ENCODE measurements at places on chromosomes 6 and 20.

DNA sequence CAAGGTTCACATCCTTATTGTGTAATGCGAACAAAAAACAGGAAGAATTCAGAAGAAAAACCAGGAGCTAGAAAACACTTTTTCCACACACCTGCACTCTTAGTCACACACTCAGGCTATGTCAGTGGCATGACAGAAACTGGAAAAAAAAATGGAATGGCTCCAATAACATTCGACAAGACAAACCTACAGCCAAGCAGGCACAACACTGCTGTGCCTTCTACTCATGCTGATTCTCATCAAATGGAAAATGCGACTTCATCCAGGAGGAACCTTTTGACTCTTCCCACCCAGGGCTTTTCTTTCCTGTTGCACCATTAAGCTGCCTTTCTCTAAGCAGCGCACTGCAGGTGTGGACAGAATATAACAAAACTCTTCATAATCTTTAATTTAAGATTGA, 163.2 kb upstream of the BTBD3 start:
- DNase-seq = no peak

DNA sequence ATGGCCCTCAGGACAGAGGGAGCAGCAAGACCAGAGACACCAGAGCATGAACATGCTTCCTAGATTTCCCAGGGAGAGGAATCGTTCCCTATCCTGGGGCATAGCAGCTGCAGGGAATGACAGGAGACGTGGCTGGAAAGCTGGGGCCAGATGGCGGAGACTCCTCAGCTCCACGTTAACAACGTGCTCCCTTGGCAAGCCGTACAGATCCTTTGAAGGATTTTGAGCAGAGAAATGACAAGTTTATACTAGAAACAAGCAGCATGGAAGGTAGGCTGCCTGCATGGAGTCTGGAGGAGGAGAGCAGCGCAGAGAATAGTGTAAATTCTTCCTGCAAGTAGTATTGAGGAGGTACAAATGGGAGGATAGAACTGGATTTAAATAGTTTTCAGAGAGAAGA, 11.7 kb downstream of the MYLIP start:
- no peak for DNase-seq

GRCh38 chr6:11136809-11137208, 25.3 kb upstream of the ERVFRD-1 start:
- DNase-seq = no peak

GRCh38 chr6:137763886-137764285, 103.2 kb upstream of the TNFAIP3 start:
- DNase-seq = no peak

DNA sequence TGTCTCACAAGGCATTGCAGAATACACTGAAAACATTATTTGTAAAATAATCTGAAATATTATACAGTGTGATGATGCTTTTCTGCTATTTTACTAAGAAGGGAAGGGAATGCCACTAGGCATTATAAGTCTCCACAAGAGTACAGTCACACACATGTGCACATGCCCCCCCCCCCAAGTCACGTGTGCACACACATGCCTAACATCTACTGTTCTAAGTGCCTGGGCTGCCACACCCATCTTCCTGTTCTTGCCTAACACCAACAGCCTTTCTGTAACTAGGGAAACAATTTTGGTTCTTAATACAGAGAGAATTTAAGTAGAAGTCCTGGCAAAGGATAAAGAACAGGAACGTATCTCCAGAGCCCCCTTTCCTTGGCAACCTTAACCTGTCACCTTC, 58.2 kb upstream of the BCLAF1 start:
- DNase-seq = no peak

DNA sequence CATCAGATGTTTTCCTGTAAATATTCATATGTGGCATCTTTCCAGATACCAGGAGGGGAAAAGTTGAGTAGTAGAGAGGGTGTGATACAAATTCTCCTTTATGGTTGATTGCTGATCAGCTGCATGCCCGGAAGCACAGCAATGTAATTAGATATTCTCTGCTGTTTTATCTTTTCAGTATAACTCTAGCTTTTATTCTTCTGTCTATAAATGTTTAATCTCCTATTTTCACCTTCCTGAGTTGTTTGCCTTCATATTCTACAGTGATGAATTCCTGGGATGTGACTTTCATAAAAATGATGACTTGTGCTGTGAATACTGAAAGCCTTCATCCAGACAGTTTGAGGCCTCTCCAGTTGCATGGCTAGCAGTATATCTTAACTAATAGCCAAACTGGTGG, 53.7 kb downstream of the SH3BGRL2 start:
- no peak for DNase-seq

GRCh38 chr20:22560817-22561216, 23.6 kb downstream of the FOXA2 start:
- DNase-seq = no peak

GRCh38 chr6:3929281-3929798, 80.2 kb downstream of the FAM50B start:
- peak; percentile 44 for DNase-seq

DNA sequence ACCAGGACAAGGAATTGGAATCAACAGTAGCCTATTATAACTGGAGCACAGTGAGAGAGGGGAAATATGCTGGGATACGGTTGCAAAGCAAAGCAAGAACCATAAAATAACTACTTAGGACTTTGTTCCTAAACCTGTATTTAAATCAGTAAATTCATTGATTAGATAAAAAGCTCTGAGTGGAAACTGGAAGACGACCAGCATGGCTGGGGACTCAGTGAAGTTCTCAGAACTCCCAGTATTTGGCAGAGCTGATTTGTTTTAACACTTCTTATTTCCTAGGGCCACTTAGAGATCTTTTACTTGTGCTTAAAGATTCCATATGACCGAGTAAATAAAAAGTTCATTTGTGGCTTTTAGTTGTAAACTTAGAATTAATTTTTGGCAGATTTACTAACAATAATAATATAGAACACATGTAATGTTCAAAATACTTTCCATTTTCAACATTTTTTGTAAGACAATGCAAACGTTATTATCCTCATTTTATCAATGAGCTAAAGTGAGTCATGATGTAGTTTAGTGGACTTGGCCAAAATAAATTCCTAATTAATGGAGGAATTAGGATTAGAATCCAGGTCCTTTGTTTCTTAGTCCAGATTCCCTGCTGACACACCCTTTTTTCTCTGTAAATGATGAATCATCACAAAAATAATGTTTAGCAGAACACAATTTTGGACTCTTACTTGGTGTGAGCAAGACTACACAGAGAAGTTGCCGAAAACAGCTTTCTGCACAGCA, 392.9 kb downstream of the GJA1 start:
- DNase-seq = no peak

DNA sequence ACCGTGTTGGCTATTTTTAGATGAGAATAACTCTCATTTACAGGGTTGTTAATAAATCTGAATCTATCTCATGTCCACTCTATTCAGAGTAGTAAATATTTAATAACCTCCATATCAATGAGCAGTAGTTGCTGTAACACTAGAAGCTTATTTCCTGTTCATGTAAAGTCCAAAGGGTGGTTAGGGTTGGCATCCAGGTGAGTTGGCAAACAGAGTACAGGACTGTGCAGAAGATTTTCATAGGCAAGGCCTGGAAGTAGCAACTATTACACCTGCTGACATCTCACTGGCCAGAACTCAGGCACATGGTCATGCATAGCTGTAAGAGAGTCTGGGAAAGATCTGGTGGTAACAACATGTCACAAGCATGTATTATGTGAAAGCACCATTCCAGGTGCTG, 147.5 kb downstream of the PHF3 start:
- DNase-seq = no peak

GRCh38 chr6:2309122-2309521, 63.7 kb upstream of the GMDS start:
- DNase-seq = no peak

- DNase-seq = no peak
These were observed 78.4 kb downstream of the ERMARD start for GRCh38 chr6:169829786-169830185.

- no peak for DNase-seq
These were observed 942.9 kb upstream of the EPHA7 start for GRCh38 chr6:94362061-94362864.

GRCh38 chr6:169920359-169921020, 169.1 kb downstream of the ERMARD start:
- no peak for DNase-seq

DNA sequence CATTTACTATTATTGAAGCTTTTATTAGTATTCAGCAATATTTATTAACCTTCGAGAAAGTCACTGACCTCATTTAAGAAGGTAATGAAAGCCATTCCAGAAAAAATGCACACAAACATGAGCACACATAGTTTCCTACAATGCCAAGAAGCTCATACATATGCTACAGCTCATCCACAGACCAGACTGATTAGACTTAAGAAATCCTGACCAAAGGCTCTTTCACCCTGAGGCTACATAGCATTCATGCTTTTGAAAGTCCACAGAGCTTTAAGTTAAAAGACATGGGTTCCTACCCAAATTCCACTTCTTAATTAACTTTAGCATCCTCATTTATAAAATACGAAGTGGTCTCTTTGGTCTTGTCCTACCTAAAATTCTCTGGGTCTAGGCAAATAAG, 430.4 kb downstream of the TBC1D32 start:
- peak; percentile 84 for DNase-seq

GRCh38 chr6:54085047-54085446, 26.2 kb upstream of the MLIP start:
- DNase-seq = no peak

DNA sequence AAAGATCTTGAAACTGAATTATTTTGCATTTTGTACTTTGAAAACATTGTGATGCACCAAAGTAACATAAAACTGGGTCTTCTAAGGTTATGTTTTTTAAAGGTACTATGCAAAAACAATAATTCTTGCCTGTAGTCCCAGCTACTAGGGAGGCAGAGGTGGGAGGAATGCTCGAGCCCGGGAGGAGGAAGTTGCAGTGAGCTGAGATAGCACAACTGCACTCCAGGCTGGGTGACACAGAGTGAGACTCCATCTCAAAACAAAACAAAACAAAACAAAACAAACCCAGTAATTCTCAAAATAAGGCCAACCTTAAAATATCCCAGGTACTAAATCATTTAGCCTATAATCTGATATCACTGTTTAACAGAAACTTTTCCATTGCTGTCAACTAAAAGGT, 269.6 kb downstream of the KHDC1L start:
- DNase-seq = peak; percentile 18

- no peak for DNase-seq
These were observed 29.4 kb upstream of the ZBP1 start for GRCh38 chr20:57649617-57650015.

DNA sequence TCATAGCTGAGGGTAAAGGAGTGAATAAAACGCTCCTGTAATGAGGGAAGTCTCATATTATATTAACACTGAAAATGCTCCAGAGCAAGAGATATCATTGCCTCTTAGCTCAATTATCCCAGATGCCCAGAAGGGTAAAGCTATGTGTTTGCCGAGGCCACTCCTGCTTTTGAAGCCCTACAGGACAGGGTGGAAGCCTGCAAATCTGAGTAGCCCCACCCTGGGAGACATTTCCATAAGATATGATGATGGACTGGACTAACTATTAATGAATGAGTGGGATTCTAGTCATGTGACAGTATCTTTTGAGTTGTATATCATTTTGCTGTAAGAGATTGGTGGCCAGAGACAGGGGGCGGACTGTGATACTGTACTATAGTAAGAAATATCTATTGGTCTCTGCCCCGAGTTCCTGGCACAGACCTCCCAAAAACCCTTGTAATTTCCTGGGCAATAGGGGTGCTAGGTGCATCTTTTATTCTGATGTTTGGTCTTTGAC, 10.5 kb upstream of the SLC22A2 start:
- DNase-seq = no peak

GRCh38 chr20:63216041-63216848, at the start of gene YTHDF1:
Gene YTHDF1 (minus strand): TSS chr20:63216131. CDS start chr20:63215892, 239 bp downstream.
- peak; percentile 88 for DNase-seq

- DNase-seq = no peak
These were observed 3.8 kb upstream of the IER3 start for GRCh38 chr6:30747902-30748769.

- no peak for DNase-seq
These were observed 888 bp downstream of the DYNLRB1 start for GRCh38 chr20:34517114-34517505.

GRCh38 chr6:148671952-148672351, 74.9 kb upstream of the UST start:
- DNase-seq = no peak

DNA sequence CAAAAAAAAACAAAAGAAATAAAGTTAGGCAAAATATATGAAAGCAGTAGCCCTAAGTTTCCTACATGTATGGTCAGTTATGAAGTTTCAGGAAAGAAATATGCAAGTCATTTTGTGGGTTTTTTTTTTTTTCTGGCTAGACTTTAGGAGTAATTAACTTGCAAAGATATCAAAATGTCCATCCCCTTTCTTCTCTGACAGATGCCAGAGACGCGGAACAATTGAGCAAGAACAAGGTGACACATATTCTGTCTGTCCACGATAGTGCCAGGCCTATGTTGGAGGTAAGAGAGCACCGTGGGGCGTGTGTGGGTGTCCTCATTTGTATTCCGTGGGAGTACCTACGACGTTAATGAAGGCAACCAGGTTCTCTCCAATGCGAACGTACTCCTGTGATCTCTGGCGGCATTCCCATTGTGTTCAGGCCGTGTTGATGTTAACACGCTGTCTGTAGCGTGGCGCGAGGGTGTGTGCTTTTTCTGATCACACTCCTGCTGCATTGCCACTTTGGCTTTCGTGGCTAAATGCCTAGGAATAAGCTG, 19.5 kb downstream of the DUSP22 start:
- DNase-seq = no peak

DNA sequence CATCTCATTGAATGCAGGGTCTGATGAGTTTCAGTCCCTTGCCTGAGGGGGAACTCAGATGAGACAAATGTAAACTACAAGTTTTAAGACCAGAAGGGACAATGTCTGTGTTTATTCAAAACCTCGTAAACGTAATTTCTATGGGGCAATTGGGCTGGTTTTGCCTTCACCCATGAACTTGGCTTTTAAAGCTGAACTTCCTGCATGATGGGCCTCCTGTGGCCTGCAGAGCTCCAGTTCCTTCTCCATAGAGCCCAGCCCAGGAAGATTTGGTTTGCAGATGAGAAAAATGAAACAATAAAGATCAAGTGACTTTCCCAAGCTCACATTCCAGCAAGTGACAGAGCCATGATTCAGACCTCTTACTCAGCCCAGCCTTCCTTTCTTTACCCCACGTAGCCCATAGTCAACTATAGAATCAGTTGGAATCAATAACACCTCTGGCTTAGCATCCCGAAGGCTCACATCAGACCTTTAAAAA, 612.3 kb downstream of the UTRN start:
- DNase-seq = peak; percentile 36

DNA sequence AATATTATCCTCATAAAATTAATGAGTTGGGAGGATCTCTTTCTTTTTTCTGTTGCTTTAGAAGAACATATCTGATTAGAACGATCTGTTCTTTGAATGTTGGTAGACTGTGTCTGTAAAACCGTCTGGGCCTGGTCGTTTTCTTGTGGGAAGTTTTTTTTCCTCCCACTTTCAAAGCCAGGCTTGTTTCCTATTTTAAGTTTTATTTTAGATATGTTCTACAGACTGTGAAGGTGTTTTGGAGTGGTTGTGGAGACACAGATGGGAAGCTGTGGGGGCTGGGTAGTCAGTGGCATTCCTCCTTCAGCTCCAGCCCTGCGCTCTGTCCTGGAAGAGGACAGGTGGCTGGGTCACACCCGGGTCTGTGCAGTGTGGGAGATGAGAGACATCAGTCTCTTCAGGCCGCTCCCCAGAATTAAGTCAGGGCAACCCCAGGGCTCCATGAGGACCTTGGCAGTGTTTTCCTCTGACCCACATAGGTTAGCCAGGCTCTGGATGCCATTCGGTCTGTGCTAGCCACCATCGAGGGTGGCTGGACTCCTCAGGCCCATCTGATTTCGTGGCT, 92.0 kb upstream of the SCP2D1 start:
- DNase-seq = no peak

- peak; percentile 46 for DNase-seq
These were observed 96.4 kb downstream of the AIG1 start for GRCh38 chr6:143157131-143157530.

- DNase-seq = peak; percentile 80
These were observed 591.4 kb downstream of the RNF144B start for GRCh38 chr6:18978337-18979128.

All from NCI-H226 (cell line).